Stimulated activated CD4-positive, alpha-beta T cell treated with anti-CD3 and anti-CD28 coated beads, Interleukin-1b, Interleukin-23, amount 100 ng/mL, for 48 hours (primary cell): ENCODE measurements at places on chromosomes 3 and 15.

GRCh38 chr3:120039642-120040610 lies 54.3 kb downstream of the GSK3B start:
- DNase-seq, result no peak

DNA sequence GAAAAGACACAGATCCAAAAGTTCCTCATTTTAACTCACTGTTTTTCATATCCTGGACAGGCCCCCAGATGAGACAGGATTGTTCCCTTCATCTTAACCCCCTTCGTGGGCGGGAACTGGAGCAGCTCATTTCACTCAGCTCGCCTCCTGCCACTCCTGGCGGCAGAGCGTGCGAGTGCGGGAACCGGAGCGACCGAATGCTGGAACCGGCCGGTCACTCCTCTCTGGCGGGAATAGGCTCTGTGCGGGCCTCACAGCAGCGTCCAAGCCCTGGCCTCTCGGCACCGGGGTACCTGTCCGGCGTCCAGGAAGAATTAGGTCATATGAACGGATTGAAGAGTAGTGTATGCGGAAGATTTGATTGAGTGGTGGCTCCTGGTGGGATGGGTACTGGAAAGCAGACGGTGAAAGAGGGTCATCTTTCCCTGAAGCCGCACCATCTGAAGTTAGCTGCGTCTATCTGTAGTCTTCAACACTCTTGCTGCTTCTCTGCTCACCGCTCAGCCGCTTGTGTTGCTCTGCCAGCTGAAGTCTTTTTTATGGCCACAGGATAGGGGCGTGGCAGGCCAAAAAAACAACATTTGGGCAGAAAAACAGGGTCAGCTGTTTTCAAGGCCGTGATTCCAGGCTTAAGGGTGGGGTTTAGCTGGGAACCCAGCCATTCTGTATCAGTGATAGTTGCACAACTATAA lies 42.3 kb upstream of the FXR1 start:
- DNase-seq, result no peak

DNA sequence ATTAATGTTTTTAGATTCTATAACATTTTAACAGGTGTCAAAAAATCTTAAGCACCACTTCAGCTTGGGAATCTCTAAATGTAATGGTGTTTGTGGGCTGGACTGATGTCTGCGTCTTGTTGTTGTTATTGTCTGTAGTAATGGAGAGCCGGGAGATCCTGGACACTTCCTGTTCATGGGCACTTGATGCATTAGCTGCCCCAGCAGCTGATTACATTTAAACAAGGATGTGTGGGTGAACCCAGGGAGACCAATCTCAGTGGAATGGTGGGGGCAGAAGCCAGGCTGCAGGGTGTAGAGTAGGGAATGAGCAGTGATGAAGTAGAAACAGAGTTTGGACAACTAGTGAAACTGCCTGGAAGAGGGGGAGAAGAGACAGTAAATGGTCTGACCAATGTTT lies 7.8 kb downstream of the CCR5AS start:
- no peak for DNase-seq

GRCh38 chr3:106913111-106913698 lies 464.0 kb upstream of the CCDC54 start:
- no peak for DNase-seq
